ENCODE measurements at places on chromosomes 2 and 18.
A peak's percentile ranks its signal among the peaks of the same experiment; 100 is the strongest.

GRCh38 chr18:10846657-10847407 is 302.5 kb downstream of the PIEZO2 start:
- no peak for DNase-seq

DNA sequence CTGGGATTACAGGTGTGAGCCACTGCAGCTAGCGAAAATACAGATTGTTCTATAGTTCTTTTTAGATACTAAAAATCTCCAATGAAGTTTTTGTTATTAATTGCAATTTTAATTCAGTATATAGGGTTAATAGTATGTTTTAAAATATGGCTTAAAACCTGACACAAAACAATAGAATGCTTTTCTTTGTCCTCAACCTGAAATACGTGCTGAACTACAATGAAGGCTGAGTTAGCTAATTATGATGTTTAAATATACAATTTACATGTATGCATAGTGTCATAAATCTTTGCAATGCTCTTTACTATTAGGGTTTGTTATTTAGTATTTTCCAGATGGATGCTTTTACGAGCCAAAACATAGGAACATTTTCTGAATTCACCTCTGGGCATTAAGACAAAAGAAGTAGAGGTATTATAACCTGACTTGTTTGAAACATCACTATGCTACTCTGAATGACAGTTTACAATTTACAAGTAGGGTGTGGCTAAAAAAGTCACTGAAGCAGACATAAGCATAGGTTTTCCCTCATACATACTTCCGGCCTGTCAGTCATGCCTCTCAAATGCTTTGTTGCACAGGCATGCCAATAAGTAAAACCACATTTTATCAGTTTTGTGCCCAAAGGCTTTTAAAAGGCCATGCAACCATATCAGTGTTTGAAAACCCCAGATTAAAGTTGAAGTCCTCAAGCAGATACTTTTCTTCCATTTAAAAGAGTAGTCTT is 168.3 kb downstream of the OTX1 start:
- no peak for DNase-seq

- no peak for DNase-seq
Measured at GRCh38 chr2:187956906-187957534, 334.7 kb upstream of the GULP1 start.

- DNase-seq = no peak
Measured at GRCh38 chr2:157871415-157871814, 4.7 kb downstream of the ACVR1 start.

DNA sequence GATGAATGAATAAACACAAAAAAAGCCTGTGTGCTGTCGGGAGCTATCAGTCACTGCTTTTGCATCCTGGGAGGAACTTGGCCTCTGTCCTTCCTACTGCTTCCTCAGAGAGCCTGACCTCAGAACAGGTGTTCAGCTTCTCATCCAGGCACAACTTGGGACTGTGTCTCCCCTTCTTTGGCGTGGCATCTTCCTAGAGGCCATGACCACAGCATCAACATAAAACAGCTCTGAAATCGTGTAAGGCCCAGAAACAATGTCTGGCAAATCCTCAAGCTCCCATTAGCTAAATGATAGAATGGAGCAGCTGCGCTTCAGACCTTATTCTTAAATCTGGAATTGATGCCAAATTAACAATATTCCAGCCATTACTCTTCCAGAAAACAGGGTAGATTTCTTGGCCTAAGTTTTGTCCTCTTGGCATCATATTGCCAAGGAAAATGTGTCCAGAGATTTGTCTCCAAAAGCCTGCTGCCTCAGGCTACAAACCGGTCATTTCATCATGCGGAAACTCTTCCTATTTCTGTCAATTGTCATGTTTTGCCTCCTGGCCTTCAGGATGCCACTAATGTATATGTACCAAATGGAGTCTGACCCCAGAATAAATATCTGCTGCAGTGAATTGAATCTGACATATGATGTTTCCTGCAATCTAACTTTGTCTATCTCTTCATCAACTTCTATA is 53.2 kb upstream of the RAB27B start:
- no peak for DNase-seq

- no peak for DNase-seq
Measured at GRCh38 chr2:223870840-223871611, 33.6 kb upstream of the AP1S3 start.

DNA sequence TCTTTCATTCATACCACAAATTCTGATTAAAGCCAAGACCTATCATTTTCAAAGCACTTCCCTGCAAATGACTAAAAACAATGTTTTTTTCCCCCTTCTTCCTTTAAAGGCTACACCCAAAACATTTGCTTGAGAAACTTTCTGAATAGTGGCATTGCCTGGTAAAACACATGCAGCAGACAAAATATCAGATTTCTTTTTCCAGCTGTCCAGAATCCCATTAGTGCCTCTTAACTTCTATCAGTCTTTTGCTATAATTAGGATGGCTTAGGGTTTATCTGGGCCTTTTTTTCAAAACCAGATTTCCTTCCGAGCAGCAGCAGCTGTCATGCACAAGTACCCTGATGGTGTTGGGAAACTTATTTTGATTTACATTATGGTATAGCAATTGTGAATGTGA is 50.6 kb downstream of the ALPK2 start:
- no peak for DNase-seq

- DNase-seq = no peak
Measured at GRCh38 chr18:62018759-62019041, 125.9 kb upstream of the RNF152 start.

GRCh38 chr2:236861944-236862343 is 223.7 kb upstream of the COPS8 start:
- no peak for DNase-seq

DNA sequence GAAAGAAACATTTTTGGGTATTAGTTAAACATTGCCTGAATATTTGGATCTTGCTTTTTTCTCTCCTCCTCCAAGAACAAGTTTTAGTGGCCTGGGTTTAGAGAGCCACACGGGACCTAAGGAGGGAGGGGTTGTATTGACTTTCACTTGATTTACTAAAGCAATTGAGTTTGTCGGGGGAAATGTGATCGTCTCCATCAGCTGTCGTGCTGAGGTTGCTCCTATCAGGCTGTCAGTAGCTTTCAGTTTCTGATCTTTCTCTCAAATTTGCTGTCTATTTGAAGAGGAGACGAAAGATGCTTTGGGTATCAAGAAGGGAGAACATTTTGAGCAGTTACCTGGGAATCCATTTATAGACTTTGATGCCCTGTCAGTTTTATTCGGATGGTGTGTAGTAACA is 106.0 kb downstream of the SETBP1 start:
- no peak for DNase-seq

- DNase-seq = no peak
Measured at GRCh38 chr18:61308004-61308403, 25.2 kb upstream of the CDH20 start.

DNA sequence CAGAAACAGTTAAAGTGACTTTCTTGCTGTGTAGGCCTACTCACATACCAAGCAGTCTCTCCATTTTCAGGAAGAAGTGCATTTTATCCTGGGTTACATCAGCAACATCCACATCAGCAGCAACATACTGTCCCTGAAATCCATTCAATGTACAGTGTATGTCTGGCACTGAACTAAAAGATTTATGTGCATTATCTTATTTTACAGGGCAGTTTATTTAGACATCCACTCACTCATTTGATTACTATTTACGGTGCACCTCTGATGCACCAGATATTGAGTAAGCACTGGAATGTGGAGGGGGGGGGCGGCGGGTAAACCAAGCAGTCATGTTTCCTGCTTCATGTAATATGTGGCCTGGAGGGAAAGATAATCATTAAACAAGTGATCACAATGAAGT is 1128.2 kb downstream of the BCL11A start:
- DNase-seq = no peak

DNA sequence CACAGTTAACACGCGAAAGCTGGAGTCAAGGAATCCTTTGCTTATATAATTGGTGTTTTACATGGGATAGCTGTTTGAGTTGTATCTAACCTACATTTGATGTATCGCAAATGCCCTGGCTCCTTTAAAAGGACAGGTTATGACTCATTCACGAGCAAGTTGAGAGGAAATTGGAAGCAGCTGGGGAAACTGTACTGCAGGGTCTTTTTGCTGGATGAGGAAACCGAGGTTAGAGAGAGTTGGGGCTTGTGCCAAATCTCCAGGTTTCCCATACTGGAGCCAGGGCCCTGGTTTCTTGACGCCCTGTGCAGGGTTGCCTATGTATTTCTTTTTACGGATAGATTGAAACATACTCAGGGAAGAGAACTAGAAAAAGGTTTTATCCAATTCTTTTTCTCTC is 60.0 kb upstream of the SPTBN1 start:
- no peak for DNase-seq

DNA sequence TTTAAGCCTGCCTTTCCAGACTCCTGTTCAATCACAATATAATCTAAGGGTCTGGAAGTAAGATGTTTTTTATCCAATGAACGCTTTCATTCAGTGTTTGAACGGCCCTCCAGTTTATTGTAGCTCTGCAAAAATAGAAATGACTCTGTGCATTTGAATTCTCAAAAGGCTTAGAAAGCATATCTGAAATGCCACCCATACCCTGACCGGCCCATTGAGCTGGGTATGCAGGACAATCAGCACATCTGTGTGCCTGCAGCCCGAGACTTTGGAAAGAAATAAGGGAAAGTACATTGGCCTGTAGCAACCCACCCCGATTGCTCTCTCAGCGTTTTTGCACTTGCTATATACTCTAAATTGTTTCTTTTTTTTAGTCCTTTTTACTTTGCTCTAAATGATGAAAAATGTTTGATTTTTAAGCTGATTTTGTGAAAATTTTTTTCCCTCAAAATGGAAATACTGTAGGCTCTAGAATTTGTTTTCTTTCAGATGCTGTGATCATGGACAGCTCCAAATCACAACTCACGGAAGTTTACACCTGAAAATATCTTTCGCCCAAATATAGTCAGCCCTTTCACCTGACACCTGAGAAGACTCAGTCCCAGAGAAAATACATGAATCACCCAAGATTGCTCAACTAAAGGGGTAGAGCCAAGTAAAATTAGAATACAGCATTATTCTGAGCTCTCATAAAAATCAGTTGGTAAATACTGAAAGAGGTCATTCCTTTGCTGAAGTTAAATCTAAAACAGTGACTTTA is 194.5 kb upstream of the SIX3 start:
- DNase-seq = no peak

GRCh38 chr2:185299867-185300266 is 438.7 kb upstream of the FSIP2 start:
- no peak for DNase-seq

- DNase-seq = peak; percentile 56
Measured at GRCh38 chr18:2337552-2338141, 233.7 kb downstream of the METTL4 start.

All from stimulated activated CD4-positive, alpha-beta T cell treated with anti-CD3 and anti-CD28 coated beads, Interleukin-2, amount 100 ng/mL, for 48 hours (primary cell).